ENCODE measurements at places on chromosomes 16 and 17.

DNA sequence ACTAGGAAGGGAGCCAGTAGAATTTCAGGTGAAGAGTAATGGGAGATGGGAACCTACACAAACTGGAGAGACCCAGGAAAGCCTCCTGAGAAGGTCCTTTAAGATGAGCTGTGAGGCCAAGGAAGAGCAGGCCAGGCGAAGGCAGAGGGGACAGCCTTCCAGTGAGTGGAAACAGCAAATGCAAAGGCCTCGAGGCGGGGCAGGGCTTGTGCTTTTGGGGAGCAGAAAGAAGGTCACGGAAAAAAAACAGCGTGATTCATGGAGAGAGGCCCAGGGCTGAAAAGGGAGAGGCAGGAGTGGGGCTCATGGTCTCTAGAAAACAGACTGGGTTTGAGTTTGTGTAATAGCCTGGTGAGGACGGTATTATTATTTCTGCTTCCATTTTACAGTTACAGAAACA, 386.5 kb upstream of the ASIC2 start:
- DNase-seq: no peak

GRCh38 chr16:66682271-66682670, 14.3 kb downstream of the CMTM4 start:
- DNase-seq: no peak

DNA sequence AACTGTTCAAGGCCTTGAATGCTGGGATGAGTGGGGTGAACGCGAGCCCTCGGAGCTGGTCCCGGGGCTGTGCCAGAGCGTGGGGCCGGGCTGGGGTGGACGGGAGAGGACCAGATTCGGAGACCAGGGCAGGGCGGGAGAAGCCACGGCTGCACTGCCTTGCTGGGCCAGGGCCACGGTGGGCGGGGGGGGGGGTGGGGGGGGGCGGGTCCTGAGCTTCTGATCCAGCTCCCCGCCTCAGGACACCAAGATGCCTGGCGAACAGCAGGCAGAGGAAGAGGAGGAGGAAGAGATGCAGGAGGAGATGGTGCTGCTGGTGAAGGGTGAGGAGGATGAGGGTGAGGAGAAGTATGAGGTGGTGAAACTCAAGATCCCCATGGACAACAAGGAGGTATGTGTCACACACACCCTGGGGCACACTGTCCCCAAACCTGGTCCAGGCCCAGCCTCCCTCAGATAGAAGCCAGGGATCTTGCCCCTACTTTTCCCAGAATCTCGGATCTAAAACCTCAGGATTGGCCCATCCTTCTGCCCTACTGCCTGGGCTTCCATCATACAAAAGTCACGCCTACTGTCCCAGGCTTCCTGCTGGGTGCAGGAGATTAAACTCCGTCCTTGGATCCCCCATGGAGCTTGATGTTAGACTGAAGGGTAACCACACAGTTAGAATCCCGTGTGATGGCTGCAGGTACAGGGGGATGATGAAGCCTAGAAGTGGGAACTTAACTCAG, 563 bp downstream of the ZNF771 start:
- no peak for DNase-seq

- DNase-seq: no peak
These were observed 7.2 kb upstream of the COL1A1 start for GRCh38 chr17:50208611-50209061.

- DNase-seq: no peak
These were observed 23.1 kb downstream of the CDK5RAP3 start for GRCh38 chr17:47993964-47994363.
